ENCODE measurements at places on chromosomes 13 and 19.
A peak's percentile ranks its signal among the peaks of the same experiment; 100 is the strongest.

- DNase-seq = no peak
These were observed 22.6 kb upstream of the MTIF3 start for GRCh38 chr13:27472941-27473340.

- no peak for DNase-seq
These were observed 687 bp upstream of the HRC start for GRCh38 chr19:49155820-49156346.

- DNase-seq = peak; percentile 95
These were observed at the start of gene ANO8 for GRCh38 chr19:17334414-17335409. Gene ANO8, minus strand, starts transcription at chr19:17334855. Its CDS starts 185 bp downstream, at chr19:17334670.

DNA sequence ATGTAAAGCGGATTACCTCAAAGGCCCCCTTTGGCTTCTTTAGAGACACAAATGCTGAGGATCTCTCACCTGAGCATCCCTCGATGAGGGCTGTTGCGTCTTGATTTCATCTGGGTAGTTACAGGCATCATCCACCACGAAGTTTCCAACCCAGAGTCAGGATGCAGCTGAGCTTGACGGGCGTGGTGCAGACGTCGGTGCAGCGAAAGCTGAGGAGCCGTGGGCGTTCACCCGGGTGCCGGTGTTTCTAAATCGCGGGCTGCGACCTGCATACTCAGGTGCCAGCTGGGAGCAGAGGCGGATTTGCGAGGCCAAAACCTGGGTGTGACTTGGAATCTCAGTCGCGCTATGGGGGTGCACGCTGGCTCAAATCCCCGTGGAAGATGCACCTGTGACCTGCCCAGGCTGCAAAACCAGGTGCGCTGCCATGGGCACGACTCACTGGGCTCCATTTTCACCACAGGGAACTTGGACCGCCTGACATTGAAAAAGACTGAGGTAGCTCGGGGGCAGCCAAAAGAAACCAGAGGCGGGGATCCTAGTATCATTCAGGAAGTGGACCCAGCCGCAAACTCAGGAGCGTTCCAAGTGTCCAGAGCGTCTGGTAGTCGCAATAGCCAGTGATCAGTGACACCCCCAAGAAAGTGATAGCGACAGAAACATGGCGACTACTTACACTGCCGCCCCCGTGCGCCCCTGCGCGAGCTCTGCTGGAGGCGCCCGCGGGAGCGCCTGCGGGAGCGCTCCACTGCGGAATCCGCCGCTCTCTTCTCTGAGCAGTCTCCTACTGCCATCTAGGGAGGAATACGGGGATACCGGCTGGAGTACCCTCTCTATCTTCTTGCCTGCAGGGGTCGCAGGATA is 36.4 kb upstream of the IGFL4 start:
- DNase-seq = peak; percentile 76
